ENCODE measurements at places on chromosomes 2 and 18. TPM values are rescaled to one million over a fixed set of nuclear protein-coding genes. Genes with fewer than 3 reads are reported as not detected.

- DNase-seq, result no peak
These were observed 70.9 kb upstream of the RNF152 start for GRCh38 chr18:61963705-61964104.

DNA sequence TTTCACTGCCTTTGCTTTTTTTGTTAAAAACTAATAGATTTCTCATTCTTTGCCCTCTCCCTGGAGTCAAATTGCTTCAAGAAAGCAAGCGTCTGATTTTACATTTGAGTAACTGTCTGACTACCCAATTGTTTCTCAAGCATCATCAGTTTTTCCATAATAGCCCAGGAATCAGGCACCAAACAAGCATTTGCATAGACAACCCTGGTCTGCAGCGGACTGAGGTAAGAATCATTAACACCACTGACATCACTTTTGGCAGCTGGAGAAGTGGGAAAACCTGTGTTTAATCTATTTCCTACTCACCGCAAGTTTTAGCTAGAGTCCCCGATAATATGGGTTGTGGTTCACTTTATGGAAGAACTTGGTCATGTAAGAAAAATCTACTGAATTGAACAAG lies 55.7 kb downstream of the IRS1 start:
- DNase-seq, result no peak

GRCh38 chr2:234435836-234436481 lies 60.9 kb downstream of the ARL4C start:
- DNase-seq, result no peak

- no peak for DNase-seq
These were observed 821 bp downstream of the OXER1 start for GRCh38 chr2:42762823-42763804.

DNA sequence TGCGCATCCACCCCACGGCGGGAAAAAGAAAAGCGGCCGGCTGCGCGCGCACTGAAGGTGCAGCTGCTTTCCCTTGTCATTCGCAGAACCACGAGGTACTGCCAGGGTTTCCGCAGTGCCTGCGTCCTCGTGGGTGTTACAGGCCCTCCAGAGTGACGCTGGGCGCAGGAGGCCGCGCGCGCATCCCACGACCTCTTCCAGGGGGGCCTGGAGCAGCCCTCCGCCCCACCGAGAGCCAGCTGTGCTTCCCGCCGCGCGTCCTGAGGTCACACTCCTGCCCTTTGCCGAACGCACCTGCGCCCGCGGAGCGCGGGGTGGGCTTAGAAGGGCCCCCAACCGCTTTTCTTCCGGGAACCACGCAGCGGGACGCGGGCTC lies 378 bp upstream of the IAH1 start:
- DNase-seq, result no peak

DNA sequence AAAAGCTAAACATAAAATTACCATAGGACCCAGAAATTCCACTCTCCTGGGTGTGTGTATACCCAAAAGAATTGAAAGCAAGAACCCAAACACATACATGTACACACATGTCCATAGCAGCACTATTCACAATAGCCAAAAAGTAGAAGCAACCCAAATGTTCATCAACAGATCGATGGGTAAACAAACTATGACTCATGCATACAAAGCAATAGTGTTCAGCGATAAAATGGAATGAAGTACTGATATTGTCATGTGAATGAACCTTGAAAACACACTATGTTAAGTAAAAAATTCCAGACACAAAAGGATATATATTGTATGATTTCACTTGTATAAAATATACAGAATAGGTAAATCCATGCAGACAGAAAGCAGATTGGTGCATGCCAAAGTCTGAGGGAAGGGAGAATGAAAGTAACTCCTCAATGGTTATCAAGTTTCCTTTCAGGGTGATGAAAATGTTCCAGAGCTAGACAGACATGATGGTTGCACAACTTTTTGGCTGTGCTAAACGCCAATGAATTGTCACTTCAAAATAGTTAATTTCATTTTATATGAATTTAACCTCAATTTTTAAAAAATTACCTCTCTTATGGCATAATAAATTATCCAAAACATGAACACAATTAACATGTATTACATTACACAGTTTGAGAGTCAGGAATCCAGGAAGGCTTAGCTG lies 35.5 kb downstream of the GKN2 start:
- no peak for DNase-seq

GRCh38 chr2:138063181-138063580 lies 98.9 kb downstream of the HNMT start:
- DNase-seq, result no peak

GRCh38 chr18:46333431-46334135 lies 229.4 kb downstream of the HAUS1 start:
- DNase-seq, result no peak

GRCh38 chr2:23323917-23324680 lies 60.9 kb upstream of the KLHL29 start:
- DNase-seq, result no peak

DNA sequence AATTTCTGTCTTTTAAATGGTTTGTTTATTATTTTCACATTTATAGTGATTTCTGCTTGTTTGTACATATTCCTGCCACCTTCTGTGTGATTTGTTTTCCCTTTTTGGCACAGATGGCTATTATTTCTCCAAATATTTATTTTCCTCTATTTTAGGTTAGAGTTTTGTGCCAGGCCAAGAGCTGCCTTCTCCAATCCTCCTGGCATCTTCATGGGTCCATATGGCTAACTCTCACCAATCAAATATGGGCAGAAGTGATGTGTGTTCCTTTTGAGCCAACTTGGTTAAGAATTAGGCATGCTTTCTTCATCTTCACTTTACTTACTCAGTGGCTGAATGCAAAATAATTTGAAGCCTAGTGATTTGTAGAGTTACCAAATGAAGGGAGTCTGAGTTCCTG lies 697.1 kb upstream of the CELF4 start:
- DNase-seq, result no peak

GRCh38 chr2:231597014-231597611 lies 4.4 kb downstream of the TEX44 start:
- no peak for DNase-seq

- no peak for DNase-seq
These were observed 187.7 kb downstream of the SMAD7 start for GRCh38 chr18:48762836-48763718.

- DNase-seq, result no peak
These were observed 26.1 kb downstream of the KCTD18 start for GRCh38 chr2:200483729-200484198.

- DNase-seq, result no peak
These were observed 12.5 kb downstream of the PASK start for GRCh38 chr2:241136661-241137260.

DNA sequence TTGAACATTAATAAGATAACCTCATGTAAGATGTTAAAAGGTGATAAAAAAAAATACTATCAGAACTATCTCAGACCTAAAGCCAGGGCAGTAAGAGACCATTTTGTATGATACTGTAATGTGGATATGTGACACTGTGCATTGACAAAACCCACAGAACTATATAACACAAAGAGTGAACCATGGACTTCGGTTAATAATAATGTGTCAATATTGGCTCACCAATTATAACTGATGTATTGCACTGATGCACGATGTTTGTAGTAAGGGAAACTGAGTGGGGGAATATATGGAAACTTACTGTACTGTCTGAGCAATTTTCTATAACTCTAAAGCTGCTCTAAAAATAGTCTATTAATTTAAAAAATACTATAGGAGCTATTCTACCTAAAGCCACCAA lies 40.7 kb upstream of the PARD3B start:
- DNase-seq, result no peak

DNA sequence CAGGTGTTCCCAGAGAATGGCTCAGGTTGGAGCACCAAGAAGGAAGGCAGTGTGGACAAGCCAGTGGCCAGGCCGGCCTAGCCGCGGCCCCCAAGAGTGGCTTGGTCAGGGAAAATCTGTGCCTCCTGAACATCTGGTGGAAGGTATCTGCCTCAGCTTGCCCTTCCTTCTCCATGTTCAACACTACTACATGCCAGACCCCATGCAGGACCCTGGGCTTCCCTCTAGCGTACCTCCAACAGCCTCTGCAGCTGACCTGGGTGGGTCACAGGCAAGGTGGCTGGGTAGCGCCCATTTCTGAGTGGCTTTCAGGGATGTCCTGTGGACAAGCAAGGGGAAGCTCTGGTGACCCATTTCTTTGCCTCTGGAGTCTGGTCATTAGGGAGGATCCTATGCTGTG lies 7.7 kb downstream of the WNT10A start:
- DNase-seq, result no peak

DNA sequence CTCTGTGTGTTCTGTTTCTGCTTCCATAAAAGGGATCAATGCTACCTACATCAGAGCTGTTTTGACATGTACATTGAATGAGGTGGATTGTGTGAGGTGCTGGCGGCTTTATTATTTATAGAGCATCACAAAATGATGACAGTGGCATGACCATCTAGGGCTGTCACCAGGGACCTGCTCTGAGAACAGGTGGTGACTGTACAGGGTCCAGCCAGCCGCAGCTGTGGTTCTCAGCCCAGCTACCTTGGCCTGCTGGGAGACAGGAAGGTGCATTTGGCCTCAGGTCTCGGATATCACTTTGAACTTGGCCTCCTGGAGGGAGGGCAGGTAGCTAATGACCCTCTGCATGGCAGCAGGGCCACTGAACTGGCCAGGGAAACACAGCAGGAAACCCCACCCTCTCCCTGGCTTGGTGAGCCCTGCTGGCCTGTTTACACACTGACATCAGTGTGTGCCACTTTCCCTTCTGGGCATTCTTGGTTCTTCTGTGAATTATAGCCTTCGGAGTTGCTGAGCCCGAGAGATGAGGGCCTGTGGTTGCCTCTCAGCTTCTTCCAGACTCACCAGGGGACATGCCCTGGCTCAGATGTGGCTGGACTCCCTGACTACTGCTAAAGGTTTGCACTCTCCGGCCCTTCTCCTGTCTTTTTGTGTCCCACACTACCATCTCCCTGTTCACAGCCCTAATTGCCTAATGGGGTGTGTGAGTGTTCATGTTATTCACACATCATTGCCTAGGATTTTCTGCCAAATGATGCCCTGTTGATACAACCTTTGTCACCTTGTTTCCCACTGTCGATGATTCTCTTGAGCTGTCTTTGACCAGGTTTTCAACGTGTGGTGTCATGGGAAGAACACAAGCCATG lies 109.2 kb upstream of the RAB12 start:
- no peak for DNase-seq

Gene ATAD2B
- 7.4 TPM for total RNA-seq

Gene POLR1B
- total RNA-seq, result 16.7 TPM

Gene SRBD1
- total RNA-seq, result 10.2 TPM

Gene NHEJ1
- 12.4 TPM for total RNA-seq

Gene CPLX4
- total RNA-seq, result 0.31 TPM

Gene SERPINB13
- 175 TPM for total RNA-seq

Data from esophagus squamous epithelium (tissue), 5 donors.